ENCODE measurements at places on chromosomes 16 and 17. TPM values are rescaled to one million over a fixed set of nuclear protein-coding genes. Genes with fewer than 3 reads are reported as not detected.

Gene SEPTIN12
- total RNA-seq: not detected

Gene MPO
- 2.7 TPM for total RNA-seq

Gene SLFN14
- 0.18 TPM for total RNA-seq

Gene HSPB9
- 0.18 TPM for total RNA-seq

Gene FOXO3B
- 20.8 TPM for total RNA-seq

Gene ERN2
- 0.45 TPM for total RNA-seq

Gene EPX
- 0.09 TPM for total RNA-seq

Gene SSTR5
- total RNA-seq: not detected

Gene CLEC18C
- total RNA-seq: 2.3 TPM

Gene SLC47A2
- 0.27 TPM for total RNA-seq

Gene TMEM256
- total RNA-seq: 36.0 TPM

Gene C16orf92
- total RNA-seq: not detected

Gene ASB16
- not detected for total RNA-seq

Gene AKTIP
- total RNA-seq: 46.1 TPM

Gene DPH1
- total RNA-seq: 26.8 TPM

Gene KRTAP4-4
- total RNA-seq: not detected

Gene HOXB6
- not detected for total RNA-seq

Gene RPA1
- 15.9 TPM for total RNA-seq

Gene CDH11
- 227 TPM for total RNA-seq

Gene TPSG1
- not detected for total RNA-seq

Gene FGF11
- total RNA-seq: 7.3 TPM

Gene GOSR1
- total RNA-seq: 32.8 TPM

Gene LRRC75A
- total RNA-seq: 12.7 TPM

Gene EVPLL
- total RNA-seq: not detected

Gene SLC22A31
- total RNA-seq: 0.91 TPM

Gene PMFBP1
- total RNA-seq: 0.82 TPM

Gene ZNF385C
- 7.4 TPM for total RNA-seq

Gene SPATA2L
- total RNA-seq: 10.6 TPM

Gene TBC1D3I
- total RNA-seq: not detected

Gene TMEM235
- 1.6 TPM for total RNA-seq

Gene NPIPA8
- total RNA-seq: 0.45 TPM

Gene PIK3R6
- 0.54 TPM for total RNA-seq

Gene ESRP2
- not detected for total RNA-seq

Gene YBX2
- total RNA-seq: 1.5 TPM

Gene P2RX1
- 0.27 TPM for total RNA-seq

Gene CEMP1
- not detected for total RNA-seq

Gene ASIC2
- 21.1 TPM for total RNA-seq

Gene KRT12
- not detected for total RNA-seq

Data from cerebellum (tissue), 4 donors.